Osteocyte (in vitro differentiated cells): ENCODE measurements at places on chromosomes 3 and 15. TPM values are rescaled to one million over a fixed set of nuclear protein-coding genes. Genes with fewer than 3 reads are reported as not detected.

DNA sequence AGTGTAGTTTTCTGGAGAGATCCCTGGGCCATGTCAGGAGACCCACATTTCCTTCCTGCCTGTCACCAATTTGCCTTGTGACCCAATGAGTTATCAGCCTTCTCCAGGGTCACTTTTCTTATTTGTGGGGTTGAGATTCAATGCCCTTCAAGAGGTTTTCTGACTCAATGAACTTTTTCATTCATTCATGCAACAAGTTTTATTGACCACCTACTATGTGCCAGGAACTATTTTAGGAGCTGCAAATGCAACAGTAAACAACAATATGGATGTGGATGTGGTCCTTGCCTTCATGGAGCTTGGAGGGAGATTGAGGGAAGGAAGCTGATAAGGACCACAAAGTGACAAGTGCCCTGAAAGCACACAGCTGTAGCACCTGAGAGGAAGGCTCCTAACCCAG is 142.8 kb downstream of the OPA1 start:
- peaks cover 47% of the 10 kb centered on the region for H3K27me3 ChIP-seq
- no peak overlapping the region for H3K4me3 ChIP-seq

The RHOV gene
- 0.34 and 0.46 TPM in 2 replicates for total RNA-seq

GRCh38 chr15:90203922-90204321 is 2.8 kb downstream of the SEMA4B start:
- H3K4me1 ChIP-seq, result peaks cover 21% of the 10 kb centered on the region
- no peak overlapping the region for H3K27ac ChIP-seq
- H3K36me3 ChIP-seq, result peaks cover 9% of the 10 kb centered on the region
- DNase-seq, result no peak

- H3K4me1 ChIP-seq, result peaks cover 61% of the 10 kb centered on the region
- H3K4me3 ChIP-seq, result peak overlapping the region; percentile 88
- peaks cover 44% of the 10 kb centered on the region for H3K36me3 ChIP-seq
- H3K27me3 ChIP-seq, result no peaks in the 10 kb centered on the region
These were observed 2.3 kb downstream of the FBN1 start for GRCh38 chr15:48643206-48643605.

The CEMIP gene
- 445 and 457 TPM in 2 replicates for total RNA-seq

GRCh38 chr3:60652829-60653228 is 598.4 kb downstream of the FHIT start:
- no peaks in the 10 kb centered on the region for H3K36me3 ChIP-seq
- peaks cover 6% of the 10 kb centered on the region for H3K4me1 ChIP-seq
- H3K27ac ChIP-seq, result no peak overlapping the region
- H3K4me3 ChIP-seq, result no peak overlapping the region

GRCh38 chr3:57933602-57934001 is 74.6 kb upstream of the FLNB start:
- H3K36me3 ChIP-seq, result peaks cover 3% of the 10 kb centered on the region
- no peaks in the 10 kb centered on the region for H3K27me3 ChIP-seq
- no peak for DNase-seq

The LRRIQ4 gene
- not detected in 2 replicates for total RNA-seq

DNA sequence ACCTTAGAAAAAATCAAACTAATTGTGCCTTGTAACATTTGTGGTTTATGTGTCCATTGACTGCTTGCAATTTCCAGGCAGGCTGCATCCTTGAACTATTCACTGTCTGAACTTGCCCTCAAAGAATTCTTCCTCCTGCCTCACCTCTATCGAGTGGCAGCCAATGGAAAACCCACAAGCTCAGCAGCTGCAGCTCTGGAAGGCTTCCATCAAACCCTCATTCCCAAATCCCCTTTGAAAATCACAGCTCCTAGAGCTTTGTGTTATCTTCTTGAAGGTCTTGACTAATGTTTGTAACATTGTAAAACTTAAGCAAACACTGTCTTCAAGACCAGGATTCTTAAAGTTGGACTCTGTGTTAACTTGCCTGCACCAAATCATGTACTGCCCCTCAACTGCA is 81.1 kb downstream of the FILIP1L start:
- no peaks in the 10 kb centered on the region for H3K27me3 ChIP-seq
- DNase-seq, result no peak
- H3K27ac ChIP-seq, result peak overlapping the region; percentile 56
- H3K4me3 ChIP-seq, result no peak overlapping the region
- H3K4me1 ChIP-seq, result peaks cover 40% of the 10 kb centered on the region

DNA sequence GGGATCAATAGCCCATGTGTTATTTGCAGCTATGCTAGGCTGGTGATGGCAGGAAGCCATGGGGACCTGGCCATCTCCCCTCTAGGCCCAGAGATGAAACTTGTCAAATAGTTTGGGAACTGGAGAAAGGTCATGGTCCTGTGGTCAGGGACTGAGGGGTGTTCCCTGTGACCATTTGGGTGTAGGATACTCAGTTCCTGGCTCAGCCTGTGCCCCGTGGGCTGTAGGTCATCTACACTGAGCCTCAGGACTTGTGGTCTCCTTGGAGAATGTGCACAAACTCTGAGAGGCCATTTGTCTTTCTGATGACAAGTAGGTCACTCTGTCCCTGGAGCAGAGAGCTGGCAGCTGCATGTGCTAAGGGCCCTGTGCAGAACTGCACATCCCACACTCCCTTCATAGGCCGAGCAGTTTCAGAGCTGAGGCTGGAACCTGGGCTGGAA is 17.5 kb downstream of the GASK1A start:
- no peak for DNase-seq
- no peaks in the 10 kb centered on the region for H3K4me1 ChIP-seq
- H3K27me3 ChIP-seq, result no peaks in the 10 kb centered on the region
- no peak overlapping the region for H3K4me3 ChIP-seq
- no peaks in the 10 kb centered on the region for H3K36me3 ChIP-seq

DNA sequence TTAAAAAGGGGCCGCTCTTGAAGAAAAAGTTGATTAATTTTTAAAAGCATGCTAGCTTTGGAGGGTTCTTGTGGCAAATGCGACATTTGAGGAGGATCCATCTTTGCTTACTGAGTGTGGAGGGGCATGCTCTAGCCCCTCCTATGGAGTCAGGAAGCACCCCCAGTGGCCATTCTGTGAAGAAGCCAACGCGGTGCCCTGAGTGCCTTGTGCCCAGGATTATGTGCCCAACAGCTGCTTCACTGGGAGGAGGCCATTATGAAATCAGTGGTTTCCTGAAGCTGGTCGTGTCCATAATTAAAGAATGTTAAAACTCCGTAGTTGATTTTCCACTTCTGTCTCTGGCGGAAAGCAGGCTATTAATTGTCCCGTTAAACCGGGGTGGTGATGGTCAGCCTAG is 69.1 kb upstream of the TNFAIP8L3 start:
- H3K27me3 ChIP-seq, result peaks cover 20% of the 10 kb centered on the region
- H3K36me3 ChIP-seq, result no peaks in the 10 kb centered on the region
- DNase-seq, result no peak

DNA sequence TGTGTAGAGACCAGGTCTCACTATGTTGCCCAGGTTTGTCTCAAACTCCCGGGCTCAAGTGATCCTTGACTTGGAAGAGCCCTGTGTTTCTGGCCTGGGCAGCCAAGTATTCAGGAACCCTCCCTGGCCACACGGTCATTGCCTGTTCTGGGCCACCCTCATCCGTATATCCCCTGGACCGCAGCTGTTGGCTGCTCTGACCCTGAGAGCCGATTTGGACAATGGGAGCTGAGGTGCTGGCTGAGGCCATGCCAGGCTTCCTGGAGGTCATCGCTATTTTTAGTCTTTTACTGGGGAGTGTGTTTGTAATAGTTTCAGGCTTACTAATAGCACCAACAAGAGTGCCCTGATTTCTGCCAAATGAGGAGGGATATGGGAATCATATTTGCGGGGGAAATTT is 60.7 kb downstream of the ADAMTS7 start:
- H3K4me1 ChIP-seq, result peaks cover 21% of the 10 kb centered on the region
- no peaks in the 10 kb centered on the region for H3K36me3 ChIP-seq
- H3K4me3 ChIP-seq, result peak overlapping the region; percentile 39
- H3K27me3 ChIP-seq, result no peaks in the 10 kb centered on the region

DNA sequence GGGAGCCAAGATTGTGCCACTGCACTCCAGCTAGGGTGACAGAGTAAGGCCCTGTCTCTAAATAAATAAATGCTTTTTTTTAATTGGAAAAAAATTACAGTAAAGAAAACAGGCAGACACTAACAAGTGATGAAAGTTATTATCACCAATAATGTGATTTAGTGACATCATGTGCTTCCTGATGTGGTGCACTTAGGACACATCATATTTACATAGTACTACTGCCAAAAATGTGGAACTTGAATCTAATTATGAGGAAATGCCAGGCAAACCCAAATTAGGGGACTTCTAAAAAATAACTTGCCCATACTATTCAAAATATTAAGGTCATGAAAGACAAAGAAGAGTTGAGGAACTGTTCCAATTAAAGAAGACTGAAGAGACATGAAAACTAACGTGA is 30.8 kb downstream of the MAP4 start:
- peak overlapping the region; percentile 31 for H3K27ac ChIP-seq
- peaks cover 29% of the 10 kb centered on the region for H3K4me1 ChIP-seq
- no peaks in the 10 kb centered on the region for H3K27me3 ChIP-seq
- no peak for DNase-seq
- H3K4me3 ChIP-seq, result no peak overlapping the region

- no peak overlapping the region for H3K27ac ChIP-seq
- DNase-seq, result peak; percentile 40
- H3K4me1 ChIP-seq, result peaks cover 21% of the 10 kb centered on the region
- no peaks in the 10 kb centered on the region for H3K27me3 ChIP-seq
- peak overlapping the region; percentile 42 for H3K4me3 ChIP-seq
These were observed 2.5 kb upstream of the FANCD2 start for GRCh38 chr3:10023587-10024310.

The ALG3 gene
- total RNA-seq, result 38.2 and 40.7 TPM in 2 replicates

DNA sequence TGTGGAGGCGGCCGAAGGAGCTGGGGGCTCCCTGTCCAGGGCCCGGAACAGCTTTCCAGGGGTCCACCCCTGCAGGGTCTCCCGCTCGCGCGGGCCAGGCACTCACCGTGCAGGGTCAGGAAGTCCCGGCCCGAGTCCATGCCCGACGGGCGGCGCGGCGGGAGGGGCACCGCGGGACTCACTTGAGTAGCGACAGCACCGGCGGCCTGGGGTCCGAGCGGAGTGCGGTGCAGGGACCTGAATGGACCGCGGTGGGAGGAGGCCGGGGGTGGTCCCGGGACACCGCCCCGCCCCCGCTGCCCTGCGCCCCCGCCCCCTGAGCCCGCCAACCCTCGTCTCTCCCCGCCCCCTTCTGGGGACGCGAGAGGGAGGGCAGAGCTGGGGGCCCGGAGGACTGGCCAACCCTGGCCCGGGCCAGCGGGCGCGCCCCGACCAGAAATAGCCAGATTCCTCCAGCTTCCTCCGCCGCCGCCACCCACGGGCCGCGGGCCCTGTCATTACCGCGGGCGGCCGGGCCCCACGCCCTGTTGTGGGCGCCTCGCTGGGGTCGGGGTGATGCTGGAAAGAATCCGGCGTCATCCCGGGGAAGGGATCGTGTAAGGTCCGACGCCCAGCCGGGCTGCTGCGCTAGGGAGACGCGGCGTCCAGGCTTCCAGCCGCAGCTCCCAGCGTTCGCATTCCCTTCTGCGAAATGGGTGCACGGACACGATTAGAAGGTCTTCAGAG is at the start of gene PLCD1:
TSS of gene PLCD1 (minus strand) at position 243 of the 726 bp plus-strand sequence. CDS start at position 140, 103 bp downstream.
- peak within 1 kb of the TSS; percentile 66 for H3K4me3 ChIP-seq
- DNase-seq, result no peak
- H3K4me1 ChIP-seq, result peaks cover 24% of the 10 kb centered on the region
- H3K27me3 ChIP-seq, result no peaks in the 10 kb centered on the region
- H3K36me3 ChIP-seq, result no peaks in the 10 kb centered on the region

- peaks cover 5% of the 10 kb centered on the region for H3K27me3 ChIP-seq
- no peaks in the 10 kb centered on the region for H3K4me1 ChIP-seq
- H3K36me3 ChIP-seq, result no peaks in the 10 kb centered on the region
- DNase-seq, result no peak
- H3K27ac ChIP-seq, result no peak overlapping the region
These were observed 93.6 kb upstream of the NEO1 start for GRCh38 chr15:72958634-72959033.

GRCh38 chr3:186814100-186814499 is 7.8 kb upstream of the RFC4 start:
- DNase-seq, result no peak
- H3K4me1 ChIP-seq, result no peaks in the 10 kb centered on the region
- no peak overlapping the region for H3K27ac ChIP-seq

DNA sequence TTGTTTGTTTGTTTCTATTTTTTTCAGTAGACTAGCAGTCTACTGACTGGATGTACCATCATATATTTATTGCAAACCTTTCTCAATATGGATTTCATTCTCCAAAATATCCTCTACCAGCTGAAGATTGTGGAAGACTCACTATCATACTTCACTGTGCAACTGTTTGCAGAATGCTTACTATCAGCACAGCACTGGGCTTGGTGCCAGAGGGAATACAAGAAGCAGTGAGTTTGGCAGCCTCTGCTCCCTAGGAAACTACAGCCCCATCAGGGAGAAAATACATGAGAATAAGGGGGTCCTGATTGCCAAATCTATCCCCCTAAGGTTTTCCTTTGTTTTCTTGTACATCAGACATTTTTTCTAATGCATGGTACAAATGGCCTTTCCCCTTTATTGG is 27.5 kb downstream of the AQP9 start:
- no peak overlapping the region for H3K4me3 ChIP-seq
- H3K4me1 ChIP-seq, result peaks cover 7% of the 10 kb centered on the region
- no peaks in the 10 kb centered on the region for H3K36me3 ChIP-seq

The MBD4 gene
- total RNA-seq, result 23.1 and 24.2 TPM in 2 replicates
